ENCODE measurements at places on chromosomes 5 and 9. TPM values are rescaled to one million over a fixed set of nuclear protein-coding genes. Genes with fewer than 3 reads are reported as not detected.

DNA sequence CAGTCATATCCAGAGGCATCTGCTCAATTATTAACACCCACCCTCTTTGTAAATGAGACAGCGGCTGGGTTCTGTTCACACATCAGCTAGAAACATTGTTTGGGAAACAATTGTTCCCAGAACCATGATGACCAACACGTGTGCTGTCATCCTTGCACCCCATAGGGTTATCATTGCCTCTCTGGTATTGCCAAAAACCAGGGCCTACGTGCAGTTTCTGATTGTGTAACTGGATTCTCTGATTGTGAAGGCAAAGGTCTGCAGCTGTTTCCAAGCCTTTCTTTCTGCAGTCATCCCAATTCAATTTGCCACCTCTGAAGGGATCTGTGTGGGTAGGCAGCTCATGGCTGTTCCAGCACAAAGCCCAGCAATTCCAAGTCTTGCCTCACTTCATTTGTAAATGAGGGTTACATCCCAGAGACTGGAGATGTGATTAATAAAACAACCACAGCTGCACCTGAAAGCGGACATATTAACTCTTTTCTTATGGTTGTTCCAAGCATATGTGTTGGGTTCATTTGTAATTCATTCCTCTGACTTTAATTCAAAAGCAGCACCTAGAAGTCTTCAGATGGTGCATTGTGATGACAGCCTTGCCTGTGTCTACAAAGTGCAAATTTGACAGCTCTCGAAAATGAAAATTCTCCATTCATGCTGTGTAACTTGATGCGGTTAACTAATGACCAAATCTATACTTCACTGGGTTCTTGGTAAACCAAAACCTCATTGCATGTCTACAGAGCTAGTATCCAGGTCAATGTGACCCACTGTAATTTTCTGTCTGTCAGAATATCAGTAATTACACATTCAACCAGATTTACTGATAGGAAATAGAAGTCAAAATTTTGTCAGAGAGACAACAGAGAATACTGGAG, 66.6 kb downstream of the YIPF5 start:
- DNase-seq = no peak

DNA sequence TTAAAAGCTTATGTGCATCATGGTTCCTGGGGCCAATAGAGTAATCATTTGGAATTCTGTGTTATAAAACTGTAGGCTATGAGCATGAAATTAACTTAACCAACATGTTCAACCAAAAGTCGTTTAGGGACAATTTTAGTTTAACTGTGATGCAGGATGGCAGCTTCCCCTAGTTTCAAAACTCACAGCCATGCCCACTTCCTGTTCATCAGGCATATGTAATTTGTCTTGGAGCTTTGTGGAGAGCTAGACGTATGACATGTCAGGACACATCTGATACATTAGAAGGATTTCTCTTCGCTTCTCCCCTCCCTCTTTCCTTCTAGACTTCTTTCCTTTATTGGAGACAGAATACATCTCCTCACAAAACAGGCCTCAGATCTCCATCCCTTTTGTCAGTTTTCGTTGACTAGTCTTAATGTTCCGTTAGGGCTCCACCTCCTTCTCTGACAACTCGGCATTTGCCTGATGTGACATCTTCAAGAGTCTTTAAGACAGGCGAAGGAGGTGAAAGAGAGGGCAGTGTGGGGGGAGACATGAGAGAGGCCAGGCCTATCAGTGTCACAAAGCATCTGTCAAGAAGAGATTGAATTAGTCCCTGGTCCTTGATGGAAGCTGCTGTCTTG, 176.0 kb downstream of the MSX2 start:
- DNase-seq = no peak

GRCh38 chr5:51449026-51449425, 65.8 kb downstream of the ISL1 start:
- no peak for DNase-seq

DNA sequence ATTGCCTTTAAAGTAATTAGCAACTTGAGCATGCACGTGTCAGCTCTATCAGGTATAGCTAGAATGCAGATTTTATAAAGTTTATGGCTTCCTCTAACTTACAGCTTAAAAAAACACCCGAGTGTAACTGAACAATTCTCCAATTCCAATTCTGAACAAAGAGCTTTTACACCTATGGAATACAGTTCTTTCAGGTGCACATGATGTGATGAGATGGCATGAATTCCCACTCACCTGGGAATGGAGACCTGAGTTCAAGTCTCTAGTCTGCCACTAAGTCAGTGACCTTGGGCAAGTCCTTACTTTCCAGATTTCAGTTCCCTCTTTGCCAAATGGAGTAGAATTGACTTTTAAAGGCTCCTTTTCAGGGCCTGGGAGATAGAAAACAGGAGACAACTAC, 1.8 kb downstream of the ZFAND5 start:
- DNase-seq = peak; percentile 50

DNA sequence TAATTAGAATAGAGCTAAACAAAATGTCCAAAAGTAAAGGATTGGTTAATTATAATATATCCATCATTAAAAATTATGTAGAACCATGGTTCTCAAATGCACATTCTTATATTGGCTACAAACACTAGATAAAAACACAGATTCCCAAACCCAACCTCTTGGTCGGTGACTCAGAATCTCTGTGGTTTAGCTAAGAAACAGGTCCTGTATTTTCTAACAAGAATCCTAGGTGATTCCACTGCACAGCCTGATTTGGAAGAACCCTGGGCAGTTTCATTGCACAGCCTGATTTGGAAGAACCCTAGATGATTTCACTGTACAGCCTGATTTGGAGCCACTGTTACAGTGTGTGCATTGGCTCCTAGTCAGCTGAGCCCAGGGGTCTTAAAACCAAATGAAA, 67.9 kb downstream of the KIAA1958 start:
- DNase-seq = no peak

- peak; percentile 46 for DNase-seq
Observed at GRCh38 chr9:122095010-122095767, 2.1 kb upstream of the TTLL11 start.

The RAI14 gene
- 31.9 TPM for polyA plus RNA-seq

DNA sequence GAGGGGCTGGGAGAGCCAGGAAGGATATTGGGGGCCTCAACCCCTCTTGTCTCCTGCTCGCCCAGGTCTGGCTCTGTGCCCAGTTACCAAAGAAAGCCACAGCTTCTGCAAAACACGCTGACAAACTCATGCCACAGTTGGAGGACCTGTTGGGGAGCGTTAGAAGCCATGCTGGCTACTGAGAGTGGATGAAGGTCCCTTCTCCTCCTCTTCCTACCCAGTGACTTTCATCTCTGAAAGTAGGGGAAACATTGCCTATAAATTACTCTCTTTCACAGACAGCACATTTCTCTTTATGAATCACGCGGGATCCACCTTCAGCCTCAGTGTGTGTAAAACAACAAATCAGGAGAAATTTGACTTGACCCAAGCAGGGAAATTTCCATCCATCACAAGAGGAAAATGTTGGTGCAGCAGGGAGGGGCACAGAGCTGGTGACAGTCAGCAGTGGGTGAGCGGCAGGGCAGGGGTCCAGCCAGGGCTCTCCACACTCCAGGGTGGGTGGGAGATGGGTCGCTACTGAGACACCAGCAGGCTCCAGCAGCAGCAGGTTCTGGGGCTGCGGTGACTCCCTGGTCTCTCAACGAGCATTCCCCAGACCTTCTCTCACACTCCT, 181.9 kb downstream of the FGF18 start:
- DNase-seq = no peak

DNA sequence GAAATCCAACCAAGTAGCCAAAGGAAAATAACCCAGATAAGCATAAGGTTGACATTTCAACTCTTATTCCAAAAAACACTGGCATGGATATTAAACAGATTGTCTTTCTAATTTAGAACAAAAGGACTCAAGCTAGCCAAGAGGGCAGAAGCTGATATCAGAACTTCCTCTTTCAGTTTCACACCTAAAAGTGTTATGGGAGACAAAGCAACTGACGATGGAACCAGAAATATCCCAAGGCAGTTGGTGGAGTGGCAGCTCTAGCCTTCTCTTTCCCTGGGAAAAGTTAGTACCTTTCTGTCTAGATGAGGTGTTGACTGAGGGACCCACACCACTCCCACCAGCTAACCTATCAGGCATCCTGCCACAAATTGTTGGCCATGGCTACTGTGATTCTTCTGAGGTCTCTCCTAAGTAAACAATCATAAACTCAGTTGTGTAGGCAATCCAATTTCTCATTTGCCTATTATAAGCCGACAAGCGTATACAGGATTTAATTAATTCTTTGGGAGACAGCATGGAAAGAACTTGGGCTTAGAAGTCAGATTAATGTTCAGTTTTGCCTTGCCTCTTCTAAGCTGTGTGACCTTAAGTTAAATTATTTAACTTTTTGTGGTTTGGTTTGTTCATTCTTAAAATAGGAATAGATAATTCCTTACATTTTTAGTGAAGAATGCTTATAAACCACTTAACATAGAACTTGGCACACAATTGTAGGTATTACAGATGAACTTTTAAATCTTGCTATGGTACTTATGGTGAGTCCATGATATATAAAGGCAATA, 110.9 kb upstream of the ADAMTSL1 start:
- DNase-seq = peak; percentile 66

- no peak for DNase-seq
Observed at GRCh38 chr9:74517188-74517587, 20.1 kb downstream of the RORB start.

GRCh38 chr9:14992081-14992480, 81.9 kb upstream of the FREM1 start:
- peak; percentile 29 for DNase-seq

DNA sequence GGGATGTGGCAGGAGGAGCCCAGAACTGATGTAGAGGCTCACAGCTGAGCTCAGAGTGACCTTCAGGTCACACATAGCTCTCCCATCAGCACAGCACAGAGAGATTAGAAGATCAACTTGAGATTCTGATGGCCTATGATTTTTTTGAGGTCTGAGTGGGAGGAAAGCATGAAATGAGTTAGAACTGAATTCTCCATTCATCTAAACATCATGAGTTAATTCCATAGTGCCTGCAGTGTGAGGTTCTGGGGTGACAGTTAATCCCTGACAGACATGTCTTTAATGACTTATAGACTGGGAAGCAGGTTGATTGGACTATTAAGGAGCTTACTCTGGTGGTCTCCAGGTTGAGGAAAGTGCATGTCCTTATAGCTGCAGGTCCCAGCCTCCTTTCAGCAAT, 22.4 kb downstream of the SLC22A5 start:
- DNase-seq = no peak

- DNase-seq = no peak
Observed at GRCh38 chr9:136855461-136856078, 3.4 kb downstream of the MAMDC4 start.

The PRSS3 gene
- polyA plus RNA-seq = 0.62 TPM

The N4BP3 gene
- 23.3 TPM for polyA plus RNA-seq

GRCh38 chr5:143373076-143373475, 30.4 kb downstream of the NR3C1 start:
- no peak for DNase-seq

DNA sequence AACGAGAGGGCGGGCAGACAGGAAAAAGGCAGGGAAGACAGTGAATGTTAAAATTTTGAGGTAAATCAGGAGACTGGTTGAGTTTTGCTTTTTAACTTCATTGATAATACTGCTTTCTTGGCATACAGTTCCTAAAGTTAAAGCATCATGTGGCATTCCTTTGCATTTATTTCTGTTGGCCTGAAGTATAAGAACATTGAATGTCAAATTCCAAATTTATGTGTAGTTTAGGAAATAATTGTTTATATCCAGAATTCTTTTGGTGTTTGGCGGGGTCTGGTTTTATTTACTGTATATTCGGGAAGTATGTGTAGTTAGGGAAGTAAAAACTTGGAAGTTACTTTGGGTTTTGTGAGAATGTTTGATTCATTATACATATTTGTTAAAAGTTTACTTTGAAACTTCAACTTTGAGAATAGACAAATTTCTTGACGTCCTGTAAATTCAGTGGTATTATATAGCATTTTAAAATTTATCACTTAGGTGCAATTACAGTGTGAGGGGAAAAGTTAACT, 83.2 kb downstream of the PTPDC1 start:
- DNase-seq = no peak

DNA sequence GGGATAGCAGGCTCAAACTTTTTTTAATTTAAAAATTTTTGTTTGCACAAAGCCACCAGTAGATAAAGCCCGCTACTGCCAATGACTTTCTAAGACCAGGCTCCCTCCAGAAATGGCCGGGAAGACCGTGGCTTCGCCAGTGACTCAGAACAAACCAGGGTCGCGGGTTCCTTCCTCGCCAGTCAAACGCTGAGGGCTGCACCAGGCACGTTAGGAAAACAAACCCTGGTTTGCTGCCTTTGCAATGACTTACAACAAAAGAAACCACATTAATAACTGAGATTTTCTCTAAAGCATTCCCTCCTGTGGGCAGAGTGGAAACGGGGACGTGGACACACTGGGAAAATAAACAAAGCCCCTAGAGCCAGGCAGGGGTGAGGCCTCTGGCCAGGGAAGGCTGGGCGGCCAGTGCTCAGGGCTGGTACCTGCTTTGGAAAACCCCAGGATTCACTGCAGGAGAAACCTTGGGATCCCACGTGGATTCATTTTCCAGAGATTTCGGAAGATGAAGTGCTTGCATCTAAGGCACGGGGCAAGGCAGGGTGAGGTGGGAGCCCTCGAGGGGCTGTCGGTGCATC, 3.8 kb downstream of the PRRX2 start:
- no peak for DNase-seq

DNA sequence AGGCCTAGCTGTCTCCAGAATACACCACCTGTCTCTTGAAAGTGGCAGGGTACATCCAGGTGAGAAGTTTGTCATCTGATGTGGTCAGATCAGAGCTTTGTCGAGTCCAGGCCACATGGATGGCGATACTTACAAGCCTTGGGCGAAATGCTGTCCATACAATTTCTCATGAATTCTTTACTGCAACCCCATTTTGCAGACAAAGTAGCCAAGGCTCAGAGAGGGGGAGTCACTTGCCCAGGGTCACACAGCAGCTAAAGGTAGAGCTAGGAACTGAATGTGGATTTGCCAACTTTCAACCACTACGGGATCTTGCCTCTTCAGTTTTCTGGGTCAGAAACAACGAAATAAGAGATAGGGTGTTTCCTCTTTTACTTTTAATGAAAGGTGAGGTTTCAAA, 35.2 kb downstream of the CRB2 start:
- DNase-seq = no peak

- no peak for DNase-seq
Observed at GRCh38 chr5:150043657-150044328, 42.6 kb downstream of the CSF1R start.

The PCDHB4 gene
- 2.9 TPM for polyA plus RNA-seq

The ZNF883 gene
- 5.2 TPM for polyA plus RNA-seq
